ENCODE measurements at places on chromosomes 5 and 9.
A peak's percentile ranks its signal among the peaks of the same experiment; 100 is the strongest.

GRCh38 chr9:98897745-98898144 is 46.0 kb upstream of the COL15A1 start:
- DNase-seq: no peak

DNA sequence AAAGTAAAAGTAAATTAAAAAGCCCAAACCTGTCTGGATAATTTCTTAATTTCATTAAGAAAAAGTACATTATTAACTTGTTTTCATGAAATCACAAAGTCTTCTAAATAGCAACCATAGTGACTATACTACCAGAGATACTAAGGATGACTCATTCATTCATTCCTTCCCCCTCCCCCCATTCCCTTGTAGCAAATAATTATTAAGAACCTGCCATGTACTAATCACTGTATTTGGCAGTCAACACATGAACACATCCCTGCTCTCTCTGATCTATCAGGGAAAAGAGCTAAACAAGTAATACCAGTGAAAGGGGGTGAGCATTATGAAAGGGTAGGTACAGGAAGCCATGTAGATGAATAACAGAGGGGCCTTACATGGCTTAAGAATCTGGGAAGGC is 203.9 kb downstream of the CWC27 start:
- no peak for DNase-seq

GRCh38 chr5:132496631-132497487 is 6.3 kb upstream of the IRF1 start:
- peak; percentile 82 for DNase-seq

DNA sequence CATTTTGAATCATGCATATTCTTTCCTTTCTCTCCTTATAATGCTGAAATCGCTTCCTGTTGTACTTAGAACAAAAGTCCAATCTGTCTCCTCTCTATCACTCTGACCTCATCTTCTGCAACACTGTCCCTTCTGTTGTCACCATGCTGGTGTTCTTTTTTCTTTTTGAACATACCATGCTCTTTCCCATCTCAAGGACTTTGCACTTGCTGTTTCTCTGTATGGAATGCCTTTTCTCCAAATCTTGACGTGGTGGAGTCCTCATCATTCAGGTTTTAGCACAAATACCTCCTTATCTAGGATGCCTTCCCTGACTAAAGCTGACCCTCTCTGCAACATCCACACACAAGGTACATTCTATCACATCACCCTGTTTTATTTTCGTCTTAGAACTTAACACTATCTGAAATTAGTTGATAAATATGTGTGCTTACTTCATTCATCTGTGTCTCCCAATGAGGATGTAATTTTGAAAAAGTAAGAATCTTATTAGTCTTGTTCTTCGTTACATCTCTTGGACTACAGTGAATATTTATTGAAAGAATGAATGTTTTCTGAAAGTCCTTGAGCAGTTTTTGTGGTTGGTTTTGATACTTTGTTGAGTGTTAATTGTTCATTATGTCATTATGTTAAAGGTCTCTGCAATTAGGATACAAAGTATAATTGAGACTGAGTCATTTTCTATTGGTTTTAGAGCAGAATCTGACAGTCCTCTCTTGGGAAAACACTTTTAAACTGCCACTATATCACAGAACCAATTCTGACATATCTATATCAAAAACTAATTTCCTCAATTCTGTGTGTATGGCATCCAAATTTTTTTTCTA is 145.3 kb upstream of the RASA1 start:
- no peak for DNase-seq

DNA sequence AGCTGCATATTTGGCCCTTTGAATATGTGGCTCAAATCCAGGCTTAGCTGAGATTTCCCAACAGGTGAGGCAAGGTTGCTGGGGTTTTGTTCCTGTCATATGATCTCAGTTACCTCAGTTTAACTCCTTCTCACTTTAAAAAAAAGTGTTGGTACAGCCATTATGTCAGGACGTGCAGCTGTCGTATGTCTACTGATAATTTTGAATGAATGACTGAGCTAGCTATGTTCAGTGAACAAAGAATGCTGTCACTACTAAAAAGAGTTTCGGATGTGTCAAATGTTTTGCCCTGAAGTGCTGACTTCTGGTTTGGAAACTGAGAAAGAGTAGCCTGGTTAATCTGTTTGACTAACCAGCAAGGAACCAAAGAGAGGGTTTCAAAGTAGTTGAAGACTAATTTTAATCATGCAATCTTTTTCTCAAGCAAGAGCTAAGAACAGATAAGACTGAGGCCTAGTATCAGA is 106.3 kb upstream of the NR3C1 start:
- no peak for DNase-seq

DNA sequence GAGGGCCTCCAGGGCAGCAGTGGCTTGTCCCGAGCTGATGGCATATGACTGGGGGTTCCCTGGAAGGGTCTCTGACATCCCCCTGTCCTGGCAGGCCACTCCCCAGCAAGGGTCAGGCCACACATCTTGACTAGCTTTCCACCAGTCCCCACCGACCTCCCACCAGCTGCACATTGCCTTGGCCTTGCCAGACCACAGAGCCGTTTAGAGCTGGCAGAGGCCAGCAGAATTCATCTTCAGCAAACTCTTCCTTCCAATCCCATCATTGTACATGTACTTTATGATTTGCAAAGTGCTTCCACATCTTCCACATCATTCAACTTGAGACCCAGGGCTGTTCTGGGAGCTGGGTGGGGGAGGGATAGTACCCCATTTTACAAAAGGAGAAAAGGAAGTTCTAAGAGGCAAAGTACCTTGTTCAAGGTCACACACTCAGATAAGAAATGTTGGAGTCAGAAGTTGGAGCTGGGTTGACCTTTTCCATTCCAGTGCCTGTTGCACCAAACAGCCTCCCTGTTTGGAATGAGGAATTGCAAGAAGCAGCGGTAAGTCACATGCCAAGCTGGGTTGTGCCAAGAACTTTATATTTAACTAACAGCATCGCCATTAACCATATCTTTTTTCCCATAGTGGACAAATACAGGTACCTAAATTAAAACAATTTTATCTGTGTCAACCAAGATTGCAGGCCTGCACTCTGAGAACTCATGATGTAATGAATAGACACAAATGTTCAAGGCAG is 25.8 kb upstream of the COL15A1 start:
- DNase-seq: no peak

DNA sequence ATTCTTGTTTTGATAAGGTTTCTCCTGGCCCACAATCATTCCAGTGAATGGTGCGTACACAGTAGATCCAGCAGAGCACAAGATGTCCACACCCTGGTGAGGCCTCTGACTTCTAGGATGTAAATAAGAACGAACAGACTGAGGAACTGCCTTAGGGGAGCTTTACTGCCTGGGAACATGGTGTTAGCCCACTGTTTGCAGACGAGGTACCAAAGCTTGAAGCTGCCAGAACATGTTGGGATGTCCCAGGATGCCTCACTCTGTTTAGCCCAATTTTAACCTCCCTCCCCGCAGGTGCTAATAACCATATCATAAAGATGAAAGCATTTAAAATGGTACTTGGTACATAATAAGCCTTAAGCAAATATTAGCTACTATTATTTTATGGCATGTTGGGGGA is 3.5 kb downstream of the LECT2 start:
- DNase-seq: no peak

DNA sequence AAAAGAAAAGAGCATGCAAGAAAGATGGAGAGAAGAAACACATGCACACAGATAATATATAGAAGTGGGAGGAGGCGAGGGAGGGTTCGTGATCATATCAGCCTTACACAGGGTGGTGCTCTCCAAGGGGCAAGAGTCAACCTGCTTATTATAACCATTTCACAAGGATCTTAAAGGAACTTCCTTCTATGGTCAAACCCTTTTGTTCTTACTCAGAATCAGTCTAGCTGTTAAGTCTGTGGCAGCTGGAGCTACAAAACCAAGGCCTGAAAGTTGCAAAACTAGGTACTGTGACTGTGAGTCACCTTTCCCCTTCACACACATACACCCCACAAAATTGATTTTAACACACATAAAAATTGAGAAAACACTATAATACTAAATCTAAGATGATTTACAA is 18.5 kb upstream of the ERMP1 start:
- no peak for DNase-seq

DNA sequence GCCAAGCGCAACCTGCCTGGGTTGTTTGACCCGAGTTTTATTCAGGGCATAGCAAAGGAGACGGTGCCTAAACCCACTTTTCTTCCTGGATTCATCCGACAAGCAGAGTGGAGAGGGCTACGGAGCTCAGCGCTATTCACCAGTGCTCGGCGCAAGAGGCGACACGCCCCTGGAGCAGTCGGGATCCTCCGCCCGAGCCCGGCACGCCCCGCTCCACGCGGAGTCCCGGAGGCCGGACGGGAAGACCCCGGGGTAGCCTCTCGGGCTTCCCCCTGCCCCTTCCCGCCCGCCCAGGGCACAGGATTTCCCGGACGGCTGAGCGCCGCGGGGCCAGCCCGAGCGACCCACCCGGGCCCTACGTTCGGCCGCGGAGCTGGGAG is 427 bp downstream of the SERINC5 start:
- no peak for DNase-seq

DNA sequence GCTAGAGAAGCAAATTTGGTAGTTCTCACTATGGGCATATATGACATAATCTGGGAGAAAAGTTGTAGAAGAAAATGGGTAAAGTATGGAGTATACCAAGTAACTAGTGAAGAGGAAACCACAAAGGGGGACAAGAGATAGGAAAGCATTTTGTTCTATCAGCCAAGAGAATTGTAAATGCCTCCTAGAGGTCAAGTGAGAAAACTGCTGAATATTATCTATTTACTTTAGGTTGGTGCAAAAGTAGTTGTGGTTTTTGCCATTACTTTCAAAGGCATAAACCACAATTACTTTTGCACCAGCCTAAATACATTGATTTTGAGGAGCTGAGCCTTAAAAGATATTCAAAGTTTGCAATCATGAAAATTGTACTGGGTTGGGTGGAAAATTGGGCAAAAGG is 126.7 kb upstream of the GRHPR start:
- no peak for DNase-seq

GRCh38 chr9:19146441-19147024 is 19.2 kb upstream of the PLIN2 start:
- no peak for DNase-seq

DNA sequence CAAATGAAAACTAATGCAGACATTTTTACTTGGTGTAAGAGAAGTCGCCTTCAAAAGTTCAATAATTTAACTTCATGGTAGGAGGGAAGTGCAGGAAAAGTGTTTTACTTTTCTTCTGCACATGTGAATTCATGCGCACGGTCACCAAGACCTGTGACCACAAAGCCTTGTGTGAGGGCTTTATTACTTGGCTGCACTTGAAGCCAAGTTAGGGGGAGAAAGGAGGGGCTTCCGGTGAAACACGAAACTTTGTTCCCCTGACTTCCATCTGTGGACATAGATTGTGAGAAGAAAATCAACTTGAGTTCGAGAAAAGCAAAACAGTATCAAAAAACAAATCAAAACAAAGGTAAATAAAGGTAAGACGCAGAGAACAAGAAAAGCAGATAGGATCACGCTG is 239.9 kb downstream of the ROR2 start:
- DNase-seq: no peak

GRCh38 chr5:69013481-69013880 is 80.3 kb upstream of the SLC30A5 start:
- DNase-seq: no peak

GRCh38 chr5:133838286-133838685 is 130.1 kb downstream of the C5orf15 start:
- no peak for DNase-seq
